ENCODE measurements at places on chromosomes 6 and 20. TPM values are rescaled to one million over a fixed set of nuclear protein-coding genes. Genes with fewer than 3 reads are reported as not detected.
A peak's percentile ranks its signal among the peaks of the same experiment; 100 is the strongest.

Gene C20orf204
- 1.2 TPM for polyA plus RNA-seq

Gene SLC26A8
- polyA plus RNA-seq = 0.51 TPM

DNA sequence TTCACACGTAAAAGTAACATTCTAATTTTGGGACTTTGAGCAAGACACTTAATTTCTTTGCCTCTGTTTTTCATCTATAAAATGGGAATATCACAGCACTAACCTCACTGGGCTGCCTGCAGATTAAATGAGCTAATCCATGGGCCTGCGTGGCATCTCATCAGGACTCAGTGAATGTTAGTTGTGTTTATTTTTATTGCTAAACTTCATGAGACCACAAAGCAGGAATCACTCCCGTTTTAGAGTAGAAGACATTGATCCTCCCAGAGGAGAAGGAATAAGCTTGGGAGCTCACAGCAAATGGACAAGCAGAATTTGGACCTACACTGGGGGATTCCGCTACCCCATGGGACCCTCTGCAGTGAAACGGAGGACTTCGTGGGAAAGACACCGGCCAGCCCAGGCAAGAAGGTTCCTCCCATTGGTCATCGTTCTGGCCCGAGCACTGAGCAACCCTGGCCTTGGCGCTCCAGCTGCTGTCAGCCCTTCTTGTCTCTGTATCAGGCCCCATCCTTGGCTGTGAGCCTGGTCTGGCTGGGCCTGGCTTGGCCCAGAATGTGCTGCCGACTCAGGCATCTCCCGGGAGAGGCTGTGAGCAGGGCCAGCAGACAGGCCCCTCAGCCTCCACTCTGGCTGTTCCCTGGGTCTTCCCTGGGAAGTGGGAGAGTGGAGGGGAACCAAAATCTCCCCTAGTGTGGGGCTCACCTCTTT, 79.8 kb downstream of the NFATC2 start:
- DNase-seq = peak; percentile 85

- DNase-seq = no peak
These were observed 795.5 kb upstream of the GJE1 start for GRCh38 chr6:141337191-141337590.

DNA sequence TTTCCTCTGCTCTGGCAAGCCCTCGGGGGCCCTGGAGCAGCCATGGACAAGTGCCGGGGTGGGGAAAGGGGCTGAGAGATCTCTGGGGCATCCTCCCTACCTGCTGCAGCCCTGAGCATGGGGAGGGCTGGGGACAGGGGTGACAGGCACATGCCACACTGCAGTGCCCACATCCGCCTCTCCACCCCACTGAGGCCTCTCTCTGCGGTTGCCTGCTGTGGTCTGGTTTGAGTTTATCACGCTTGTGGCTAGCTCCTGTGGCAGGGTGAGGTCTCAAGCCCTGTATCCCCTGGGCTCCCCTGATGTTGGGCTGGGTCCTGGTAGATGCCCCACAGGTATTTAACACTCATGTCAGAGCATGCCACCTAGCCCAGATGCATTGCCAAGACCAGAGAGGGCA, 52.9 kb upstream of the MLN start:
- DNase-seq = no peak

DNA sequence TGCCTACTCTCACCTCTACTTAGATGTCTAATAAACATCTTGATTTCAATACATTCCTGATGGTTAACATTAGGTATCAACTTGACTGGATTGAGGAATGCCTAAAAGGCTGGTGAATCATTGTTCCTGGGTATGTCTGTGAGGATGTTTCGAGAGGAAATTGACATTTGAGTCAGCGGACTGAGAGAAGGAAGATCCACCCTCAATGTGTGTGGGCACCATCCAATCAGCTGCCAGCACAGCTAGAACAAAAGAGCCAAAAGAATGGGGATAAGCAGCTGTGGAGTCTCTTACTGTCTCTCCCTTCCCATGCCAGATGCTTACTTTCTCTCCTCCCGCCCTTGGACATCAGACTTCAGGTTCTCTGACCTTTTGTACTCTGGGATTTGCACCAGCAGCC, 128.6 kb upstream of the HS3ST5 start:
- no peak for DNase-seq

- DNase-seq = no peak
These were observed 464.1 kb downstream of the UTRN start for GRCh38 chr6:144749263-144749662.

Gene ZSCAN16
- 10.8 TPM for polyA plus RNA-seq

DNA sequence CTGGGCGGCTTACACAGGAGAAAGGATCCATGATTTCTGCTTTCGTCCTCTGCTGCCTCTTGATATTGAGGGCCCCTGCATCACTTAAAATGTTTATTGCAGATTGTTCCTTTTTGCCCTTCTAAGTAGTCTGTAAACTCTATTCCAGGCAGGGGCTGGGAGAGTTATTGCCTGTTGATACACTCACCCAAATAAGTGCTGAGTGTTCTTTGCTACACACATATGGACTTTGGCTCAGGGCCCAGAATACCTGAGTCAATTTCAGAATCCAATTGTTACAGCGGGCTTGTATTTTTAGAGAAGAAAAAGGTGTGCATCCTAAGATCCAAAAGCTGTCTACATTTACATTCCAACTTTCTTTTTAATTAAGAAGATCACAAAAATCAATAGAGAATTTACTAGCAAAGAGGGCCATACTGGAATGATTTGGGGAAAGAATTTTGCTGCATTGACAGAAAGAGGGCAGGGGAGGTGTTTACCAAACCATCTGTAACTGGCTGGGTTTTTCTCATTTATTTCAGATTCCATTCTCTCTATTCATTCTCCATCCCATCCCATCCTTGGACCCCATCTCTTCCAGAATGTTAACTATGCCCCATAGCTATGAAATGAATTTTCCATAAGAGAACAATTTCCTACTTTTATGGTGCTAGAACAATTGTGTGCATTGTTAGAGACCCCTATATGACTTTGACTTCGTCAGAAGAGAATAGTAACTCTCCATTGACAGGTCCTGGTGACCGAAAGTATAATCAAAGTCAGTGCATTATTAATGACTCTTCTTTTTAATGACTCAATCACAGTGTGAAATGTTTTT, 959.9 kb upstream of the FLRT3 start:
- peak; percentile 4 for DNase-seq

- no peak for DNase-seq
These were observed 8.3 kb upstream of the AVP start for GRCh38 chr20:3092611-3093379.

Gene TULP1
- 7.1 TPM for polyA plus RNA-seq

DNA sequence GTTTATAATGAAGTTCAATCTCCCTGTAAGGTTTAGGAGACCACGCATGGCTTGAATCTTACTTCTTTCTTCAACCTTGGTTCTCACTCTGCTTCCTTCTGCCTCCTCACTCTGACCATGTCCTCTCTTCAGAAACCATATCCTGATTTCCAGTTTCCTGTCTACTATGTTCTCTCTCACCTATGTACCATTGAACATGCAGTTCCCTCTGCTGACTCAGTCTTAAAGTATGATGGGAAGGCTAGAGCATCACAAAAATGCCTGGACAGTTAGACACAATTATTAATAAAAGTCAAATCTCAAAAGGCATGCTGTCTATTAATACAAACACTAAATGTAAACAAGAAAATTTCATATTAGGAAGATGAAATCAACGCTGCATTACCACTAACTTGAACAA, 151.6 kb downstream of the PRKN start:
- DNase-seq = no peak

DNA sequence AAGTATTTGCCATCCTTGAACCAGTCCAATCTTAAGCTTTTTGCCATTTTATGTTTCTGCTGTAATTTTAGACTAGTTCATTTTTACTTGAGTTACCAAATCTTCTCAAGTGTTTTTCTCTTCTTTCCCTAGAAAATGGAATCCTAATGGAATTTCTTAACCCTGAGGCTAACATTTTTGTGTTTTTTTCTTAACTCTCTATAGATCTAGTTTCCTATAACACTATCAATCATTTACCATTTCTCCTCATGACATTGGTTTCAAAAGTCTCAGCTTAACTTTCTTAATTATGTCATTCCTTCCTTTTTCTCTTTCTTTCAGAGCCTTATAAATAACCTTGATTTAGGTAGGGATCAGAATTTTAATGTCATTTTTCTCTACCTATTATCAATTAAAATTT, 54.8 kb downstream of the SENP6 start:
- DNase-seq = no peak

DNA sequence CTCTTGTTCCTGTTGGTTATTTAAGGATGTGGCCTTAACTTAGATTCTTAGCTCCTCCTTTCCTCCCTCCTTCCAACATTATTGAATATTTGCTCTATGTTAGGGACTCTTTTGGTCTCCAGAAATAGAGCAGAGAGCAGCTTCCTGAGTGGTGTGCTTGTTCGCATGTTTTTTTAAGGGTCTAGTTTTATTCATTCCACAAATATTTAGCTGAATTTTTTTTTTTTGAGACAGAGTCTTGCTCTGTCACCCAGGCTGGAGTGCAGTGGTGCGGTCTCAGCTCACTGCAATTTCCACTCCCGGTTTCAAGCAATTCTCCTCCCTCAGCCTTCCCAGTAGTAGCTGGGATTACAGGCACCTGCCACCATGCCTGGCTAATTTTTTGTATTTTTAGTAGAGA, 169.2 kb downstream of the ZFAND3 start:
- no peak for DNase-seq

- DNase-seq = no peak
These were observed 170.3 kb upstream of the KCNG1 start for GRCh38 chr20:51193066-51193772.

GRCh38 chr6:14472986-14473337, 355.4 kb downstream of the CD83 start:
- DNase-seq = no peak

- DNase-seq = no peak
These were observed 55.6 kb downstream of the CARMIL1 start for GRCh38 chr6:25334793-25335192.

DNA sequence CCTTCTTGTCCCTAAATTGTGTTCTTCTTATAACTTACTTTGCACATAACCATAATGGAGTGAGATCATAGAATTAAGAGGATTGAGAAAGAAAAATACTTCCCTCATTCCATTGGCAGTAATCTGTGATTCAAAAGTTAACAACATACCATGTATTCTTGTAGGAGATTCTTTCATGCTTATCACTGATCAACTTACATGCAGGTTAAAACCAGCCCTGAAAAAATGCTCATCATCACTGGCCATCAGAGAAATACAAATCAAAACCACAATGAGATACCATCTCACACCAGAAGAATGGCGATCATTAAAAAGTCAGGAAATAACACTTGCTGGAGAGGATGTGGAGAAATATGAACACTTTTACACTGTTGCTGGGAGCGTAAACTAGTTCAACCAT, 36.5 kb upstream of the GFRAL start:
- no peak for DNase-seq
